ENCODE measurements at places on chromosomes 4 and X.

- no peaks in the 10 kb centered on the region for H3K4me1 ChIP-seq
- no peaks in the 10 kb centered on the region for H3K36me3 ChIP-seq
- peaks cover 2% of the 10 kb centered on the region for H3K27me3 ChIP-seq
- DNase-seq = no peak
- H3K27ac ChIP-seq = no peak overlapping the region
- H3K4me3 ChIP-seq = no peak overlapping the region
These were observed 56.3 kb downstream of the CCDC149 start for GRCh38 chr4:24856586-24856985.

- H3K27ac ChIP-seq = no peak overlapping the region
- no peaks in the 10 kb centered on the region for H3K36me3 ChIP-seq
- no peak overlapping the region for H3K4me3 ChIP-seq
- DNase-seq = no peak
- H3K4me1 ChIP-seq = no peaks in the 10 kb centered on the region
These were observed 189.6 kb downstream of the FRMPD4 start for GRCh38 chrX:12327836-12328235.

GRCh38 chr4:141497627-141498026 lies 138.8 kb upstream of the IL15 start:
- H3K4me3 ChIP-seq = no peak overlapping the region
- no peak overlapping the region for H3K27ac ChIP-seq
- H3K27me3 ChIP-seq = no peaks in the 10 kb centered on the region

DNA sequence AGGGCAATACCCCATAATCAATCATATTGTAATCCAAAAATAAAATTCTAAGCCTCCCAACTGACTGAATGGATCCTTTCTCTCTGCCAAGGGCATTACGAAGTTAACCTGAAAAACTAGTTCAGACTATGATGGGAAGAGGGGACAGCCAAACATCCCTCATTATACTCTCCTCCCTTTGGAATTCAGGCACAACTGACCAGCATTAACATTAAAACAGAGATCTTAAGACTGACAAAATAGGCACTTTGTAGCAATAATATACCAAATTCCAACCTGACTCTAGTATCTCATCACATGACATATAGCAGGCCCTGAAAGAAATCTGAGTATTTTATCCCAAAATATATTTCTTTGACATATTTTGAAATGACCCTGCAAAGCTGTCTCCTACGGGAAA lies 55.0 kb upstream of the SPP1 start:
- no peaks in the 10 kb centered on the region for H3K36me3 ChIP-seq
- no peak overlapping the region for H3K27ac ChIP-seq
- peaks cover 2% of the 10 kb centered on the region for H3K27me3 ChIP-seq
- no peak overlapping the region for H3K4me3 ChIP-seq
- no peak for DNase-seq
- H3K4me1 ChIP-seq = no peaks in the 10 kb centered on the region

- H3K4me3 ChIP-seq = no peak overlapping the region
- no peaks in the 10 kb centered on the region for H3K4me1 ChIP-seq
- H3K27me3 ChIP-seq = peaks cover 3% of the 10 kb centered on the region
These were observed 190.2 kb upstream of the CPEB2 start for GRCh38 chr4:14812101-14812500.
